ENCODE measurements at places on chromosomes 2 and 18.

DNA sequence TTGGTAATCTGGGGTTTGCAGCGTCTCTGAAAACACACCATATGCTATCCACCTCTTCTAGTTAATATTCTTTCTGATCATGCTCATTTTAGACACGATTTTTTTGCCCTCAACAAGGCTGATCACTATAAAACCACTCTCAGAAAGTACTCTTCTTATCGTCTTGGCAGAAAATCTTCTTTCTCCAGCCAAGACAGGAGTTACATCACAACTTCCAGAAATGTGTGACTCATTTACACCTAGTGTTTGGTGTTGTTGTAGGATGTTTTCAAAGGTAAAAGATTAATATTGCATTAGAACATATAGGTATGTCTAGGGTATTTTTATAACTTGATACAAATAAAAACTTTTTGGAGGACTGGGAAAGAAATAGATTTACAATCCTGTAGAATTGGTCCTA lies 138.5 kb upstream of the NETO1 start:
- DNase-seq: no peak

GRCh38 chr2:184767059-184767458 lies 168.7 kb downstream of the ZNF804A start:
- DNase-seq: no peak

DNA sequence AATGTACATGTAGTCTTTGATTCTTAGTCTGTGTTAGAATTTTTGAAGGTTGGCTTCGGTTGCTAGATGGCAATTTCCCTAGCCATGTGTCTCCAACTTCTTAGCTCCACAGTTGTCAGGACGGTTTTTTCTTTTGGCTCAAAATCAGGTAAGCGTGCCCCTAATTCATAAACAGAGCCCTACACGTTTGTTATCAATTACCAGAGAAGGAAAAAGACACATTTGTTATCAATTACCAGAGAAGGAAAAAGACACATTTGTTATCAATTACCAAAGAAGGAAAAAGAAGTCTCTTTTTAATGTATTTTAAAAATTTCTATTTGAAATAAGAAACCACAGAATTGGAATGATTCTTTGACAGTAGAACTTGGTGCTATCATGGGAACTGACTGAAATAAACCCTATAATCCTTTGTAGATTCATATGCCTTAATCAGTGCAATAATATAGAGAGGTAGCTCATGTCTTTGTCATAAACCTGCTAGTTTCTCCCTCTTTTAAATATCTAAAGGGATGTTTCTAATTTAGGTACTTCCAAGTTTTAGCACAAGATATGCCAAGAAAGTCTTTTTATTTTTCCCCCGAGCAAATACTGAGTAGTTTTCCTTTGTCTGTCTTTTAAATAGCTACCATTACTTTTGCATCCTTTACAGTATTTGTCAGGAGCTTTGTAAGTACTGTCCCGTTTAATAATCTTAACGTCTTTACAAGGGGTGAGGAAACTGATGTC lies 35.9 kb downstream of the CAMKMT start:
- DNase-seq: no peak

- no peak for DNase-seq
These were observed 86.1 kb upstream of the PNPT1 start for GRCh38 chr2:55779459-55780421.

DNA sequence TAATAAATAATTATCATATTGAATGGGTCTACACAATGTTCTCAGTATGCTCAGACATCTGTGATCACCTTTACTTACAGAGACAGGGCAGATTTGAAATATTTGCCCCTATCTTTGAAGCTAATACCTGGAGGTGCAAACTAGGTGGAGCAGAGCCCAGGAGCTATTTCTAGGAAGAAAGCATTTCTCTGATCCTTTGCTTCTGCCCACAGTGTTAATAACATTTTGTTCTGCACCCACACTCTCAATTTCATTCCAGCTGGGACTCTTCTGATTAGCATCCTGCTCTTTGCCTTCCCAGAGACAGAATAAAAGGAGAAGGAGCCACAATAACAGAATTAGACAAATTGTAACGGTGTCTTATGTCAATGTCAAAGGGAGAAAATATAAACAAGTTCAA lies 11.6 kb upstream of the SCN2A start:
- DNase-seq: no peak

DNA sequence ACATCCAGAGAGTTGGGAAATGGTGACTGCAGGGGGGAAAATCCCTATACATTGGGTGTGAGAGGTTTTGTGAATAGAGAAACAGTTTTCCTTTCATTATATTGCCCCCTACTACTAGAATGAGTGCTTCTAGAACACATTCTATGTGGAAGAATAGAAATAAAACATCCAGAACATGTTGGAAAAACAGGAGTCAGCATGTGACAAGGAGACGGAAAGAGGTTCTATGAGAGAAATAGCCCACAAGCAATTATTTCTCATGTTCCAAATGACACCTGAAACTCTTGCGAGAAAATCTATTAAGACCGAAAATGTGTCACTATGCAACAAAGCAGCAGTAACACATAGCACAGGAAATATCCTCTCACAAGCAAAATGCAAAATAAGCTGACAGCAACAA lies 202.7 kb upstream of the SPOPL start:
- no peak for DNase-seq

GRCh38 chr18:9334973-9335696 lies 562 bp downstream of the TWSG1 start:
- DNase-seq: peak; percentile 78

DNA sequence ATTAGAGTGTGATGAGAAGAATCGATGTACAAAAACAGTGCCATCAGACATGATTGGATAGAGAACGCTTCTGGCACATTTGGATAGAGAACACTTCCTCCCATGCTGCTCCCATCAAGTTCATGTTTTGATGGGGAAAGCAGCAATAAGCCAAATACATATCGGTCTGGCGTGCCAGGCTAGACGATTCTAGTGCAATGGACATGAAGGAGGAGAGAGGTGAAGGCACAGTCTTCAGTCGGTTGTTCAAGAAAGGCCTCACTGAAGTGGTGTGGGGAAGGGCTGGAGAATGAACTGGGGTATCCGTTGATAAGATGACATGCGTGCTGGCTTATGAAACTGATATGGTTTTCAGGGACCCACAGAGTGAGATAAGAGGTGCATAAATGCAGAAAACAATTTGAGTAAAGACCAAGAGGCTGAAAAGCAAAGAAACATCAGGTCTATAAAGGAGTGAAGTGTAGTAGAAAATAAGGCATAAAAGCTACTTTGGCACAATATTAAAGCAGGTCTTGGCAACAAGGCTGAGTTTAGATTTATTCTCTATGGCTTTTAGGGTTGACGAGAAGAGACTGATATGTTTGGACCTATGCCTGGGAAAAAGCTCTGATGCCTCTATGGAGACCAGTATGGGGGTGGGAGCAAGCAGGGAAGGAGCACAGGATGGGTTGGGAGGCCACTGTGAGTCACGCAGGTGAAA lies 117.6 kb upstream of the PIEZO2 start:
- no peak for DNase-seq

GRCh38 chr2:131154071-131154531 lies 49.0 kb downstream of the PLEKHB2 start:
- DNase-seq: peak; percentile 83

DNA sequence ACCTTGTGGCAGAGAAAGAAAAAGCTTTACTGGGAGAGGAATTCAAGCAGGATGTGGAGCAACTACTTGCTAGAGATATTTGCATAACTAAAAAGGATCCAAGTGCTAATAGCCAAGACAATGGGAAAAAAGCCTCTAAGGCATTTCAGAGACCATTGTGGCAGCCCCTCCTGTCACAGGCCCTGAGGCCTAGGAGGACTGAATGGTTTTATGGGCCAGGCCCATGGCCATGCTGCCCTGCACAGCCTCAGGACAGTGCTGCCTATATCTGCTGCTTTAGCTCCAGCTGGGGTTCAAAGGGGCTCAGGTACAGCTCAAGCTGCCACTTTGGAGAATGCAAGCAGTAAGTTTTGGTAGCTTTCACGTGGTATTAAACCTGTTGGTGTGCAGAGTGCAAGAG lies 17.1 kb upstream of the MRPS5 start:
- no peak for DNase-seq

DNA sequence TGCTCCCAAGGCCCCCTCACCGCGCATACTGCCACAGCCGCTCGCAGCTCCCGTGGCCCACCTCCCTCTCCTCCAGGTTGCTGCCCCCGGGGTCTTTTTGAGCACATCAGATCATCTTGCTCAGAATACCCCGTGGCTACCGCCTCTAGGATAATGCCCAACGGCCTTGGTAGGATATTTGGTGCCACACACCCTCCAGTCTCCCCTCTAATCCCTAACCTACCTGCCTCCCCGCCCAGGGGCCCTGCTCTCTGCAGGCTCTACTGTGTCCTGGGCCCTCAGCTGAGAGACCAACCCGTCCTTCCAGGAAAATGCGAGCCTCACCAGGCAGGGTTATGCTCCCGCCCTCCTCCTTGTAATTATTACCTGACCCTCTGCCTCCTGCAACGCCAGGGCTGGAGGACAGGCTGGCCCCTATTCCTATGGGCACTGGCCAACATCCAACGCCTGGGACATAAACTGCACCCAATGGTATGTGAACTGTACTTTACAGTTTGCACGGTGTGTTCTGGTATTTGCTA lies 1.5 kb upstream of the MTCL1 start:
- no peak for DNase-seq

- no peak for DNase-seq
These were observed 75.3 kb upstream of the PROKR1 start for GRCh38 chr2:68568116-68568515.

- no peak for DNase-seq
These were observed 23.3 kb downstream of the PUM2 start for GRCh38 chr2:20327370-20327769.

- no peak for DNase-seq
These were observed 74.0 kb downstream of the PMS1 start for GRCh38 chr2:189858291-189858690.

GRCh38 chr2:160324161-160324800 lies 124.2 kb upstream of the ITGB6 start:
- DNase-seq: peak; percentile 79

- peak; percentile 28 for DNase-seq
These were observed 582.1 kb upstream of the SETBP1 start for GRCh38 chr18:44098551-44099098.

- DNase-seq: no peak
These were observed 59.2 kb downstream of the METTL4 start for GRCh38 chr18:2512059-2512458.

DNA sequence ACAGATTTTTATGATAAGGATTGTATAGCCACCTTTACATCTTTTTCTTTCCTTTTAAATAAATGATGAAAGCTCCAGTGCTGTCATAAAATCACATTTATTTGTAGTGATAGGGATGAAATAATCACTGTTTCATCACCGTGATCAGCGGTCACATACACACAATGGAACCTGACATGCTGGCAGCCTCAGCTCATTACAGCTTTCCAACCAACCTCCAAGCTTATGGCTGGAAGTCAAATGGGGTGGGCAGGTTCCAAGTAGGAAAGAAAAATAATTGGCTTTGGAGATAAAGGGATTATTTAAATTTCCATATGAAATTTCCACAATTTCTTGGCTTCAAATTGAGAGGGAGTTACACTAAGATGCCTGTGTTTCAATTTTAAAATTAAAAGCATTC lies 251.3 kb downstream of the PLCL1 start:
- DNase-seq: no peak

DNA sequence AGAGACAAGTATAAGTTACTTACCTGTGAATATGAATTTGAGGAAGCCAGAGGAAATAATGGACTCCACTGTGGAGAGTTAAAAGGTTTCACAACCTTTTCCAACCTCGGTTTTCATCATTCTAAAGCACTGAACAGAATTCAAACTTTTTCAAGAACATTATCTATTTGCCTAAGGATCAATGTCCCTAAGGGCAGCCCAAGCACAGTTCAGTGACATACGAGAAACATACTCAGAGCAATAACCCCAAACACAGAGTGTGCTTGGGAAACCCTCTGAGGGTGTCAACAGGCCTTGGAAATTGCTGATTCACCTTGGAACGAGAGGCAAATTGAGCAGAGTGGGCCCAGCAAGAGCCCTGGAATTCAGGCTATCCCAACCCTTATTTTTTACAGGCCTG lies at the start of gene ABCB11:
Gene ABCB11, minus strand, starts transcription at position 123 of the 400 bp plus-strand sequence. CDS start 13,199 bp downstream, outside the sequence.
- DNase-seq: no peak

- DNase-seq: no peak
These were observed 5.8 kb downstream of the DLX1 start for GRCh38 chr2:172091000-172091641.

GRCh38 chr2:46333912-46334311 lies 36.7 kb downstream of the EPAS1 start:
- peak; percentile 38 for DNase-seq

- DNase-seq: peak; percentile 35
These were observed 237.6 kb upstream of the TRIB2 start for GRCh38 chr2:12479065-12479601.

GRCh38 chr2:117273009-117273671 lies 541.4 kb upstream of the DDX18 start:
- DNase-seq: no peak

GRCh38 chr2:1321321-1321720 lies 91.9 kb upstream of the TPO start:
- no peak for DNase-seq

GRCh38 chr2:187017438-187017837 lies 168.5 kb upstream of the ZSWIM2 start:
- DNase-seq: no peak

DNA sequence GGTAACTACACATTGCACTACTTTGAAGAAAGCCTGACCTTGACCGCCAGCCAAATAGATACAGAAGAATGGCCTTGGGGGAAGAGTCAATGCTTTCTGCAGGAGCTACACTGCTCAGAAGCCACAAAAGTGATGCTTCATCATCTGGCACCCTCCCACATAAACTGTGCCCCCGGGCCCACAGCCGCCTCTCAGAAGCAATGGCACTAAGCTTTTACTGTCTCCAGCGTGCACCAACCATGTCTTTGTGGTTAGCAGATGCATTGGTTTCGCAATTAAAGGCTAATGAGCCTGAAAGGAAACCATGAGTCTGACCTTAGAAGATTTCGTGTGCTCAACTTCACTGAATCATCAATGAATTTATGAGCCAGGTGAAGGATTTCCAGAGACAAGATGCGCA lies 209.4 kb upstream of the TRIB2 start:
- DNase-seq: peak; percentile 87

GRCh38 chr2:131543385-131543891 lies 15.8 kb downstream of the CCDC74A start:
- DNase-seq: no peak

DNA sequence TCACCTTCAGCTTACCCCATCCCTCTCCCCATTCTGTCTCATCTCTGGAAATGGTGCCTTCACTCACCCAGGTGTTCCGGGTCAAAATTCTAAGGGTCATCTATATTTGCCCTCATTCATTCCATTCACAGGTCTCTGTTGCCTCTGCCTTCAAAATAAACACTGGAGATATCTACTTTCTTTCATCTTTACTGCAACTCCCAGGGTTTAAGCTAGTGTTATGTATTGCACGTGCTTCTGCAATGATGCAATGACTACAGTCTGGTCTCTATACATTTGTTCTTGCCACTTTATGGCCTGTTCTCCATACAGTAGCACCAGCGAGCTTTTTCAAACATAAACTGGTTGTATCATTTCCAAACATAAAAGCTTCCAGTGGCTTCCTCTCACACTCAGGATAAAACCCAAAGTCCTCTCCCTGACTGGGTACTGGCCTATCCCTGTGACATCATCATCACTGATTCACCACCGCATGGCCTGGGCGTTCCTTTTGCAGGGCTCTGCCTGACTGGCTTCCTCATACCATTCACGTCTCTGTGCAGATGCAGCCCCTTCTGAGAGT lies 14.3 kb downstream of the DSG2 start:
- peak; percentile 31 for DNase-seq

Measured in hematopoietic multipotent progenitor cell treated with erythropoietin and hydrocortisone succinate and interleukin-3 and kit ligand, for 4 days (in vitro differentiated cells).